ENCODE measurements at places on chromosomes 2 and 18. TPM values are rescaled to one million over a fixed set of nuclear protein-coding genes. Genes with fewer than 3 reads are reported as not detected.

G6PC2 gene
- 6.0 TPM for total RNA-seq

CNNM3 gene
- 35.1 TPM for total RNA-seq

COL6A3 gene
- 249 TPM for total RNA-seq

MEIS1 gene
- total RNA-seq: 54.0 TPM

LIMS4 gene
- 2.9 TPM for total RNA-seq

APOB gene
- total RNA-seq: 0.06 TPM

SLC14A1 gene
- total RNA-seq: 1.9 TPM

NMUR1 gene
- 1.00 TPM for total RNA-seq

Measured in pancreas (tissue), 10 donors.